ENCODE measurements at places on chromosomes 6 and 20.

DNA sequence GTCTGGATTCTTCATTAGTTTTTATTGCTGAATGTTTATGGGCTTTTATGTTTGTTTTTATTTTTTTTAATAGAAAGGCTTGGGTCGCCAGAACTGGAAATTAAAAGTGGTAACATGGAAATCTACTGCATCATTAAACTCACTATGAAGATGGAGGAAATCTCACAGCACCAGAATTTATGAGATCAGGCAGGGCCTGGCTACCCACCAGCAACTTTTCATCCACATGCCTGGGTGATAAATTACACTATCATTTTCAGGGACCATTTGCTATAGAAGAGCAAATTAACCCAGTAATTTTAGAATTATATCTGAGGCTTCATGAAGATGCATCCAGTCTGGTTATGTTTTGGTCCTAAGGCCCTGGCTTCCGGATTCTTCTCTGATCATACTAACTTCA lies 57.8 kb upstream of the PLCB4 start:
- no peak for DNase-seq

DNA sequence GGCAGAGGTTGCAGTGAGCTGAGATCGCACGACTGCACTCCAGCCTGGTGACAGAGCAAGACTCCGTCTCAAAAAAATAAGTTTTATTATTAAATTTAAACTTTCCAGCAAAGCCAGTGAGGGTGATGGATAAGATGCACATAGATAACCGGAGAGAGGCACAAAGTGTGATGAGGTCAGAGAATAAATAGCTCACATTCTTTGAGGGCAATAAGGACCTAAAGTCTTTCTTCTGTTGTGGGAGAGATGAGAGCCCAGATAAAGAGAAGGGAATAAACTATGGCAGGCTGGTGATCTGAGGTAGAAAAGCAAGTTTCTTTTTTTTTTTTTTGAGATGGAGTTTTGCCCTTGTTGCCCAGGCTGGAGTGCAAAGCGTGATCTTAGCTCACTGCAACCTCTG lies 20.6 kb upstream of the EZR start:
- no peak for DNase-seq

- DNase-seq = no peak
These were observed 247.3 kb upstream of the TENT5A start for GRCh38 chr6:81999826-82000225.

DNA sequence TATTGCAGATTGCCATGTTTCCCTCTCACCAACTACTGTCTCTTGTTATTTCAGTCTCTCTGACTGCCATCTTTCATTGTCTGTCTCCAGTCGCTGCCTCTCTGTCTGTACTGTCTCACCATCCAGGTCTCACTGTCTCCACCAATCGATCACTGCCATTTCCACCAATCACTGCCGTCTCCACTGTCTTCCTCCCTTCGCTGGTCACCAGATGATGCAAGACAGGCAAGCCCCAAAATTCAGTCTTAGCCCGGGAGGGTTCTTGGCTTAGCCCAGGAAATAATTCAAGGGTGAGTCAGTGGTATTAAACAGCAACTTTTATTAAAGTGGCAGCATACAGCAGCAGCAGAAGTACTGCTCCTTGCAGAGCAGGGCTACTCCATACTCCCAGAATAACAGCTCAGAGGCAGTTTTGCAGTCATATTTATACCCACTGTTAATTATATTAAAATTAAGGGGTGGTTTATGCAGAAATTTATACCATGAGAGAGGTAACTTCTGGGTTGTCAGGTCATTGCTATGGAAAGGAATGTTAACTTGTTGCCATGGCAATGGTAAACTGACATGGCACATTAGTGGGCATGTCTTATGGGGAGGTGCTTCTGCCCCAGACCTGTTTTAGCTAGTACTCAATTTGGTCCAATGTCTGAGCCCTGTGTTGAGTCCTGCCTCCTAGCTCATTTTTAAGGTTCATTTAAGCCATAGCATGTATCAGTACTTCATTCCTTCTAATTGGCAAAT lies 23.0 kb upstream of the ECHDC1 start:
- DNase-seq = no peak

- no peak for DNase-seq
These were observed 10.5 kb upstream of the KIAA1755 start for GRCh38 chr20:38270869-38271605.

All from NCI-H1930 (cell line).